ENCODE measurements at places on chromosomes 5 and 9.

- DNase-seq: no peak
Measured at GRCh38 chr9:4196886-4197285, 103.0 kb downstream of the GLIS3 start.

DNA sequence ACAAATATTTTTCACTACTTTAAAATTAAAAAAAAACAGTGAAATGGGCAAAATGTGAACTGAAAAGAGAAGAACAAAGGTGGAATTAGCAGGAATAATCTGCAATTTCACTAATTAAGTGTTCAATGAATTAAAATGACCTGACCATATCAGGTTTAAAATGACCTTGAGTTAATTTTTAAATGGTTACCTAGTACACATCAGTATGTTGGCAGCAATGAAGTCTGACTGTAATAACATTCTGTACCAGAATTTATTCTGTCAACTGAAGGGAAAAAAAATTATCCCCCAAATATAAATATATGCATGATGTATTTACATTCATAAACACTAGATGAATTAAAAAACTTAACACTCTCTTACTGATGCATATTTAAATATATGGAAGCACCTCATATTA, 165.6 kb downstream of the RFX3 start:
- DNase-seq: no peak

DNA sequence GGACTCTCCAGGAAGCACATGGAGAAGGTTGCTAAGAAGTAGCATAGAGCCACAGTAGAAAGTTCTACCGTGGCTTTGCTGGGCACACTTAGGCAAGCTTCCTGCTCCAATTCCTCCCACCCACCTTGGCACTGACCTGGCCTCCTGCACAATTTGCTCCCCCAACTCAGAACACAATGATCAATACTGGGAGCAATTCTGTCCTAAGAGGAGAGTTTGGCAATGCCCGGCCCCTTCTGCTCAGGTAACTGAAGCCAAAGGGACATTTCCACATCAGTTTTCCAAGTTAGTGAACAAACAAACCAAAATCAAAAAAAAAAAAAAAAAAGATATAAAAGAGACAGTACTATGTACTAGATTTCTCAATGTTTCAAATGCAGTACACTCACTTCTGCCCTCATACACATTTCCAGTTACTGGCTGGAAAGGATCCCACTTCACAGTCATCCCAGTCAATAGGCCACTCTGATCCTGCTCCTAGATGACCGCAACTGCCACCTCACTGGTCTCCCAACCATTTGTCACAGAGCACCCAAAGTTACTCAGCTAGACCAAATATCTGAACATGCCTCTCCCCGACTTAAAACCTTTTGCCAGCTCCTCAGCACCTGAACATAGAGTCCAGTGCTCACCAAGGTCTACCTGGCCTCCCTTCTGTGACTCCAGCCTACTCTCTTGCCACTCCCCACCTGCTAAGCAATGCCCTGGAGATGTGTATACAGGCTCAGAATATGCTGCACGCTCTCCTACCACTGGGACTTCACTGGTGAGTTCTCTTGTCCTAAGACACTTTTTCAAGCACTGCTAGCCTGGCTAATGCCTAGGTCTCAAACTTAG, 21.3 kb downstream of the ABCA1 start:
- no peak for DNase-seq

DNA sequence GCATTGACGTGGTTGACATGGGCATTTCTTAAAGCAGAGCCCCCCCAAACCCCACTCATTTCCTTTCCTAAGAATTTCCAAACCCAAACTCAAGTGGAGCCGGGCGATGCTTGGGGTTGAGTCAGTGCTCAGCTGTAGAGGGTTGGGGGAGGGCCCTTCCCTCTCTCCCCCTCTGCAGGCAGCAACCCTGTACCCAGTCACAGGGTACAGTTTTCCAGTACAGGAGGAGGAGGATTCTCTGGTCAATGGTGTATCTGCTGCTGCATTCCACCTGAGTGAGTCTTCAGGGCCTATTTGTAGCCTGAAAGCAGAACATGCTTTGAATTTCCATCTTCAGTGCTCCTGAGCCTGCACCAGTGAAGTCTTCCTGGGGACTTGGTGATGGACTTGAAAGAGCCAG, 55.8 kb downstream of the ENTREP1 start:
- no peak for DNase-seq

DNA sequence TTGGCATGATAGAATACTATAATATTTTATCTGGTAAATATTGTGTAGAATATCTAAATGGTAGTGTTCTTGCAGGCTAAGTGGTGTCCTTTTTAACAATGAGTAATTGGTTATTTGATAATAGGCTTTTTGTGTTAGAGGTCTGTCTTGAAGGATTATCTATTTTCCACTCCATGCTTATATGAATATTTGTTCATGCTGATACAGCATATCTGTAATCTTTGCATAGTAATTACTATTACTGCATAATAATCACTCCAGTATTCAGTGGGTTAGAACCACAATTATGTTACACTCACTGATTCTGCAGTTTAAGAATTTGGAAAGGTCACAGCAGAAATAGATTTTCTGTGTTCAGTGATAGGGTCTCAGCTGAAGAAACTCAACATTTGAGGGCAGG, 1229.9 kb downstream of the MAT2B start:
- DNase-seq: no peak

GRCh38 chr5:125595095-125595494, 828.1 kb upstream of the GRAMD2B start:
- no peak for DNase-seq

GRCh38 chr5:127909066-127909465, 174.5 kb upstream of the SLC12A2 start:
- no peak for DNase-seq

DNA sequence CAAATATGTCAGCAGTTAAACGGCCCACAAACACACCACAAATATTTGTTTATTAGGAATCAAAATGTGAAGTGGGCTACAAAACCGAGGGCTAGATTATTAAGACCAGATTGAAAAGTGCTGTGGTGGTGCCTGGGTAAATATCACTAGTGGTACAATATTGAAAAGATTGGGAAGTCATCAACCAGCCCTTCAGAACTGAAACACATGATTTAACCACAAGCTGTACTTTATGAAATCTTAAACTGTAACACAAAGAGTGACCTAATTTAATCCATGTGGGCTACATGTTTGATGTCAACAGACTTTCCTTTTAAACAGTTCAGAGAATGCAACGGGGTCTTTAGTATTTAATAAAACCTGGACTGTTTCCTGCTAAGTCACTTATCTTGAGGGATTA, 182.3 kb downstream of the SPATA31D1 start:
- DNase-seq: no peak

DNA sequence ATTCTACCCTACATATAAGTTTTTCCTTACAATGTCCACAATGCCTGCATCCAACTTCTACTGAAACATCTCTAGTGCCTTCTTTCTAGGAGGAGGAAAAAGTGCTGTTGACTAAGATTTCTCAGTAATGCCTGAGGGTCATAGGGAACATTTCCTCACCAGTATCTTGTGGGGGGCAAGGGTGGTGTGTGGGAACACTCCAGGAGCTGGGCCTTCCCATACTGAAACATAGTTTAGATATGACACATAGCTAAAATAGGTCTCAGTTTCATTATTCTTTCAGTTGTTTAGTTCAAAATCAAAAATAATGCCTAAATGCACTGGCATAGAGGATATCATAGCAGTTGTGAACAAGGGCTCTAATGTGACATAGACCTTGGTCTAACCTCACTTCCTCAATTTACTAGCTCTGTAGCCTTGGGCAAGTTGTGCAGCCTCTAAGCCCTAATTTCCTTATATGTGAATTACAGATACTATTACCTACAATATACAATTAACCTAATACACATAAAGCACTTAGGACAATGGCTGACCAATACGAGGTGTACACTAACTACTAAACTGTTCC, 66.1 kb downstream of the HAPLN1 start:
- DNase-seq: no peak

GRCh38 chr9:136835932-136836904, 6.1 kb upstream of the AJM1 start:
- no peak for DNase-seq

DNA sequence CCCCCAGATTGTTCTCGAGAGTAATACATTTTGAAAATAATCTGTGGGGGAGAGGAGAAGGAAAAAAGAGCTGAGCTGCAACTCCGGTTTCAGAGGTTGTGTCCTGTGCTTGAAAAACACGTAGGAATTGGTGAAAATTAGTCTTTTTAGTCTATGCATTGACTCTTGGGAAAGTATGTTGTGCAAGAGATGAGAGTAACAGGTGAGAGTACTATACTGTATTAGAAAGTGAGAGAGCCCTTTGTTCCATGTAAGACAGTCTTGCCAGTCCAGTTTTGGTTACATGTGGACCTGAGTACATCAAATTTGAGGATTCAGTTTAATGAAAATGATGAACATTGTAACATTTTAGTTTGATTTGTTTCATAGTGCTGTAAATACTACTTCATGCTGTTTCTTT, 27.8 kb downstream of the ERBIN start:
- DNase-seq: no peak

DNA sequence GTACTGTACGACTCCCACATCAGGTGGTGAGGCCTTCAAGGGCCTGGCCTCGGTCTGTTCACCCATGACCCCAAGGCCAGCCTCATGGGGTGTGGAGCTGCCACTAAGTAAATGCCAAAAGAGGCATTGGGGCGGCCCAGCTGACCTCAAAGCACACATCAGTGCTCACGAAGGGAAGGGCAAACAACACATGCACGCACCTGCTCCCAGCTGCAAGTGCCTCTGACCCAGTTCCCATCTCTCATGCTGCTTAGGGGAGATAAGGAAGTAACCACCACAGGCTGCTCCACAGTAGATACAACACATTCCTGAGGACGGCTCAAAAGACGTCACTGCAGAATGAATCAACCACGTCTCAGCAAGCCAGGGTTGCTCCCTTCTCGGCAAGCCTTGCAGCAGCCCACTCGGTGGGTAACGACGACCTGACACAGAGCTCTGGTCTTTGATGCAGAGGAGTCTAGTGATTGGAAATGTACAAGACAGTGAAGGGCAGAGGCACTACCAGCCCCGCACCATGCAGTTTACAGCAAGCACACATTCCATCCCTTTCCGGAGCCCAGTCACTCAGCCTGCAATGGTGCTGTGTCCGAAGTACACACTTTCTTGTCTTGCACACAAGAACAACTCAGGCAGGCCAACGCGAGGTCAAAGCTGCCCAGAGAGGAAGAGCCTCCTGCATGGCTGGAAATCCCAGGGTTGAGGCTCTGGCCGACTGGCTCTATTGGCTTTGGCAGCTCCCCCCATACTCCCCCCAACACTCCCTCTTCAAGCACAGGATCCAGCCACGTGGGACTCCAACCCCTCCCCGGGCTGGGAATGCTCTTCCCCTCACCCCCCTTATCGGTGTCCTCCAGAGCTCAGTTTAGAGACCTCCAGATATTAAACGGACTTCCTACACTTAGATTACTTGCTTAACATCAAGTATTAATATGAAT, 31.8 kb downstream of the FABP6 start:
- no peak for DNase-seq

- DNase-seq: no peak
Measured at GRCh38 chr9:121071370-121071755, 3.4 kb upstream of the CNTRL start.

GRCh38 chr5:98402130-98402529, 371.3 kb upstream of the RGMB start:
- no peak for DNase-seq
